ENCODE measurements at places on chromosomes 12 and 14. TPM values are rescaled to one million over a fixed set of nuclear protein-coding genes. Genes with fewer than 3 reads are reported as not detected.

The SLC5A8 gene
- total RNA-seq = not detected

- DNase-seq = no peak
These were observed 2.6 kb downstream of the RPS29 start for GRCh38 chr14:49583629-49584028.

GRCh38 chr14:51500776-51501175 is 150.9 kb upstream of the FRMD6 start:
- DNase-seq = no peak

DNA sequence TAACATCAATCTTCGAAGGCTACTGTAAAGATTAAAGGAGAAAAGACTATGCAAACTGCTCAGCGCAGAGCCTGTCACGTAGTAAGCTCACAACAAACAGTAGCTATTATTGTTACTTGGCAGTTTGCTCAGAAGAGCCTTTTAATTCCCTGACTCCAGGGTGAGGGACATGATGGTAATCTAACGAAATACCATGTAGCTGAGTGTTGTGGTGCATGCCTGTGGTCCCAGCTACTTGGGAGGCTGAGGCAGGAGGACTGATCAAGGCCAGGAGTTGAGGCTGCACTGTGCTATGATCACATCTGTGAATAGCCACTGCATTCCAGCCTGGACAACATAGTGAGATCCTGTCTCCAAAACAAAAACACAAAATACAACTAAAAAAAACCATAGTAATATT is 22.8 kb downstream of the HEBP1 start:
- DNase-seq = no peak

- no peak for DNase-seq
These were observed 152.0 kb upstream of the AVPR1A start for GRCh38 chr12:63302941-63303536.

DNA sequence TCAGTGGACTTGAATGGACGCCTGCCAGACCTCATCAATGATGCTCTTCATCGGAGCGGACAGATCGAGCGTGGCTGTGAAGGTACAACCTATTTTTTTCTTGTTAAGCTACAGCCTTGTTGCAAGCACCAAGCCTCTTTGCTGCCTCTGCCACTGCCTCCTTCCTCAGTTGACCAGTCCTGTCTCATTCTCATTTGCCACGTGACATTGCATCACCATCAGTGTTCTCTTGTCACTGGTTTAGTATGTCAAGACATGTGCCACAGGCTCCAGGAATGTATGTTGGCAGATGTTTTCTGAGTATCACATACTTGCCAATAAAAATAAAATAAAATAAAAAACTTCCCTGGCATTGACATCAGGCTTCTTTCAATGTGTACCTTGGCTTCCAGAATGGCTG is 798.1 kb downstream of the NRXN3 start:
- no peak for DNase-seq

- no peak for DNase-seq
These were observed 190.1 kb upstream of the SYT1 start for GRCh38 chr12:78674311-78675090.

- DNase-seq = peak; percentile 39
These were observed 213.6 kb downstream of the DAD1 start for GRCh38 chr14:22375321-22375930.

The SYCP3 gene
- total RNA-seq = not detected

- DNase-seq = peak; percentile 36
These were observed 17.6 kb upstream of the RNASE3 start for GRCh38 chr14:20873370-20874177.

DNA sequence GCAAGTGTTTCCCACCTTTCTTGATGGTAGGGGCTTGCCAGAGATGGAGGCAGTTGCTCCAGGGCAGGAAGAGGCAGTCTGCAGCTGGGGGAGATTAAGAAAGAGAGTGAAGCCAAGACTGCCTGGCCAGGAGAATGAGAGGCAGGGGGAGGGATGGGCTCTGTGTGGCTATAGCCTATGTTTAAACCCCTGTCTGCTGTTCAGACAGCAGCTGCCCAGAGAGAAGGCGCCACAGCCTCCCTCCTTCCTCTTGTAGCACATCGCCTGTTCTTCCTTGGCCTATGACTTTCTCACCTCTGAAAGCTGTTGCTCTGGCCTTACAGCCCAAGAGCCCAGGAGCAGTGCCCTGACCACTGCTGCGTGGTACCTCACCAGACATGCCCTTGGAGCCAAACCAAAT is 61.7 kb downstream of the EMP1 start:
- no peak for DNase-seq

DNA sequence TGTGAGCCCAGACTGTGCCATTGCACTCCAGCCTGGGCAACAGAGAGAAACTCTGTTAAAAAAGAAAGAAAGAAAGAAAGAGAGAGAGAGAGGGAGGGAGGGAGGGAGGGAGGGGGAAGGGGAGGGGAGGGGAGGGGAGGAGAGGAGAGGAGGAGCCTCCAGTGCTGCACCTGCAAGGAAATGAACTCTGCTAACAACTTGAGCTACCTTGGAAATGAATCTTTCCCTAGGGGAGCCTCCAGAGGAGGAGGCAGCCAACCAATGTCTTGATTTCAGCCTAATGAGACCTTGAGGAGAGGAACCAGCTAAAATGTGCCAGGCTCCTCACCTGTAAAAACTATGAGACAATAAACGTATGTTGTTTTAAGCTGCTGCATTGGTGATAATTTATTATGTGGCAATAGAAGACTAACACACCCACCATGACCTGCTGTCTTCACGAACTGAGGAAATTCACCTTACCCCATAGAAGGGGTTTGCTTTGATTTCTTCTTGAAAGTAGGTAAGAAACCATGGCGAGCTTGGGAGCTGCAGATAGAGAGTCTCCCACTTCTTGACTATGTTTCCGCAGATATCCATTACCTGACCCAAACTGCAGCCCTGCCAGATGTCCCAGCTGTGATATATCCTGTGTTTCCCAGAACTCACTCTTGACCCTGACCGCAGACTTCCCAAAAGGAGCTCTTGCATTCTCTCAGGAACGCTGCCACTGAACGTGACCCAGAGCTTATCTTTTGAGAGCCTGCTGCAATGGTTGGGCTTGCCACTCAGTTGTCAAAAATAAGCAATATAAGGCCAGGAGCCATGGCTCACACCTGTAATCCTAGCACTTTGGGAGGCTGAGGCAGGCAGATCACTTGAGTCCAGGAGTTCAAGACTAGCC is 31.5 kb upstream of the TMPO start:
- no peak for DNase-seq

GRCh38 chr12:115155665-115156645 is 472.0 kb upstream of the TBX3 start:
- DNase-seq = no peak

DNA sequence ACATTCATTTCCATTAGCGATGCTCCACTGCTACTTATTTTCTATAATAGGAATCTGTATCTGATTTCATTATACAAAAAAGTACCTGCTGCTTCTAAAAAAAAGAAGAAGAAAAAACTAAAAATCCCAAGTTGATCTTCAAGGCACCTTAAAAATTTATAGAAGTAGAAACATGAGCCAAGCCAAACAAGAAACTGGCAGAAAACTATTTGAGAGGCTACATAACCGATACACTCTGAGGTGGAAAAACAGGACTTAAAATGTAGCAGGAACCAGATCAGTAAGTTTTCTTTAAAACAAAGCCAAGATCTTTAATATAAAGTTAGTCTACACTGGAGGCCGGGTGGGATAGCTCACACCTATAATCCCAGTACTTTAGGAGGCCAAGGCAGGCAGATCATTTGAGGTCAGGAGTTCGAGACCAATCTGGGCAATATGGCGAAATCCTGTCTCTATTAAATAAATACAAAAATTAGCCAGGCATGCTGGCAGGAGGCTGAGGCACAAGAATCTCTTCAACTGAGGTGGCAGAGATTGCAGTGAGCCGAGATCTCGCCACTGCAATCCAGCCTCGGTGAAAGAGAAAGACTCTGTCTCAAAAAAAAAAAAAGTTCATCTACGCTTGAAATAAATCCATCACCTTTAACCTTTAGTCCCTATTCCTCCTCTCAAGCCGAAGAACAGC is 278.6 kb downstream of the MED13L start:
- no peak for DNase-seq

The KRT81 gene
- total RNA-seq = not detected

DNA sequence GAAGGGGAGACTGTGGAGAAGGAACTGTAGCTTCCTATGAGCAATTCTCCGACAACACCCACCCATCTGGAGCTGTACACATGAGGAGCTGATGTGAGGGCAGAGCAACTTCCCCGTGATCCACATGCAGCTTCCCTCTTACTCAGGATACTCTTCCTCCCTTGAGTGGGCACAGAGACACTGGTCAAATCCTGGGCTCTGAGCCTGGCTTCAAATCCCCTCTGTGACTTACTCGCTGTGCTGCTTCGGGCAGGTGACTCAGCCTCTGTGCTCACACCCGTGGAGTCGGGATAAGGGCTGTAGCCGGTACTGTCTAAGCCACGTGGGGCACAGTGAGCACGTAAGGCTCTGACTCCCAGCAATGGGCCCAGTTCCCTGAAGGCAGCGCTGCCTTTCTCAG is 31.1 kb downstream of the ZFYVE21 start:
- DNase-seq = no peak

The PLEK2 gene
- 13.8 TPM for total RNA-seq

- DNase-seq = no peak
These were observed 55.6 kb downstream of the FNTB start for GRCh38 chr14:65042296-65042695.

DNA sequence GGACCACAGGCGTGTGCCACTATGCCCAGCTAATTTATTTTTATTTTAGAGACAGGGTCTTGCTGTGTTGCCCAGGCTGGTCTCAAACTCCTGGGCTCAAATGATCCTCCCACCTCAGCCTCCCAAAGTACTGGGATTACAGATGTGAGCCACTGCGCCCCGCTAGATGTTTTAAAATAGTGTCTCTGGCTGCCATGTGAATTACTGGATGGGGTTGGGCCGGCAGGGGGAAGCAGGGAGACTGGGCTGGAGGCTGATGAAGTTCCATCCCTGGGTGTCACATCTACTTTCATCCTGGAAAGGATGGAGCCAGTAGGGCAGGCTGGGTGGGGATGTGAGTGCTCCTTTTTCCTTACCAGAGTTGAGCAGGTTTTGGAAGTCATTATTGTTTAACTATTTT is 46.1 kb downstream of the DNAH10 start:
- no peak for DNase-seq

DNA sequence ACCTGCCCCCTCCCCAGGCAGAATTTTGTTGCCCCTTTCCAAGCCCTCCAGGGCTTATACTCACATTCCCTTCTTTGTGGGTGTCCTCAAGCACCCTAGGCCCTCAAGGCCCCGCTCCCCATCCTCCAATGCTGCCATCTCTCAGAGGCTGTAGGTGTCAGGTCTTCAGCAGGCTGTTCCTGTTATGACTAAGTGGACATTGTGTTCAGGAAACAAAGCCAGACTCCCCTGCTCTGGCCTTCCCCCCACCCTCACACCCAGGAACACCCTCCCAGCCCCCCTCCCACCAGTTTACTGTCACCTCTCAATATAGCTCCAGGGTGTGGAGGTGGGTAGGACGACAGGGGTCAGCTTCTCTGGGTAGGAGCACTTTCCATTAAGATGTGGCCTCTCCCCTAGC is 1.4 kb upstream of the MYH6 start:
- DNase-seq = no peak

GRCh38 chr14:88463318-88463717 is 77.9 kb downstream of the SPATA7 start:
- peak; percentile 10 for DNase-seq

DNA sequence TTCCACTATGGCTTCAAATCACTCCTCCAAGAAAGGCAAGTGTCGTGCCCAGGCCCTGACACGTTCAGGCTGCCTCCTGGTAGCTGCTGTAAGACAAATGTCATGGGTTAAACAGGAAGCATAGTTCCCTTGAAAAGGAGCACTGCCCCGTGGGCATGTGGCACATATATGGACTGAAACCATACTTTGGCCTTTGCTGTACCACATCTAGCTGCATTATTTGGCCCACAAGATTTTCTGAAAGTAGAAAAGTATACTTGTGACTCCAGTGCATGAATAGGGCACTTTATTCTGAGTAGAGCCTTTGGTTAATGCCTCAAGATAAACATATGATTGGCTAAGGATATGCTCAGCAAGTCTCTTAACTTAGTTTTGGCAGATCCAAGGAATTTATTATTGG is 218.7 kb upstream of the EGLN3 start:
- no peak for DNase-seq

GRCh38 chr12:108907839-108908351 is 28.0 kb downstream of the DAO start:
- DNase-seq = no peak

The PRH2 gene
- not detected for total RNA-seq

DNA sequence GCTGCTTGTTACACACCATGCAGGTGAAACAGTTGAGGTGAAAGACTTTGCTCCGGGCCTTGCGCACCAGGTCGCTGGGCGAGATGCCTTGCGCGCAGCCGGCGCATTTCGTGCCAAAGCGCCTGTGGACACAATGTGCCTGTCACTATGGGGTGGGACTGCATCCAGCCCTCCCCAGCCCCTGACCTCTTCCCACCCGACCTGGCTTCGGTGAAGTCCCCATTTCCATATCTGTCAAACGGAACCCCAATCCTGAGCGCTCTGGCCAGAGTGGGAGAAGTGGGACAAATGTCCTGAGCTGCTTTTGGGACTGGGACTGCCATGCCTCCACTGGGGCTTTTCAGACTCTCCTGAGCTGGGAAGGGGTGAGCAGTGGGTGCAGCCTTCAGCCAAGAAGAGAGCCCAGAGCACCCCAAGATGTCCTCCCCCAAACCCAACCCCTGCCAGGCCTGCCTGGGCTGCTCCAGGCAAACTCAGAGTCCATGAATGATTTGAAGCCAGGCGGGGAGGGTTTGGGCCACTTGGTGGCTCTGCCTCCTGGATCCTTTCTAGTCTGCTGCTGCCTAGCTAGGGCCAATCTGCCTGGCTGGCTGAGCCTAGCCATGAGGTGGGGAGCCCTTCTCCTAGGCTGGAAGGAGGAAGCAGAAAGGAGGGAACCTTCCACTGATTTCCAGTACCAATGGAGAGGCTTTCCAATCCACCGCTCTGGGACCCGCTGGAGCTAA is 2.3 kb downstream of the LHX5 start:
- no peak for DNase-seq

DNA sequence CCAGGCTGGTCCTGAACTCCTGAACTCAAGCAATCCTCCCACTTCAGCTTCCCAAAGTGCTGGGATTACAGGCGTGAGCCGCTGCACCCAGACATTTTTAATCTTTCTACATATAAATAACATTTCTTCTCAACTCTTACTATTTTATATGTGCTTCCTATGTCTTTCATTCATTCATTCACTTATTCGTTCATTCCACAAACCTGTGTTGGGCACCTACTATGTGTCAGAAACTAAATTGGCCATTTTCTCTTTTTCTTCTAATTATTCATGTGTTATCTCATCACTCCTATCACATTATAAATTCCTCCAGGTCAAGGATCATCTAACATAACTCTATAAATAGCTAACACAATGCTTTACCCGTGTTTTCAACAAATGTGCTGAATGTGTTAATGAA is 23.7 kb downstream of the FOXA1 start:
- no peak for DNase-seq

- DNase-seq = no peak
These were observed 85.0 kb downstream of the PIWIL1 start for GRCh38 chr12:130422676-130423075.

The MTRFR gene
- 5.6 TPM for total RNA-seq
